ENCODE measurements at places on chromosomes 3 and 15.
A peak's percentile ranks its signal among the peaks of the same experiment; 100 is the strongest.

DNA sequence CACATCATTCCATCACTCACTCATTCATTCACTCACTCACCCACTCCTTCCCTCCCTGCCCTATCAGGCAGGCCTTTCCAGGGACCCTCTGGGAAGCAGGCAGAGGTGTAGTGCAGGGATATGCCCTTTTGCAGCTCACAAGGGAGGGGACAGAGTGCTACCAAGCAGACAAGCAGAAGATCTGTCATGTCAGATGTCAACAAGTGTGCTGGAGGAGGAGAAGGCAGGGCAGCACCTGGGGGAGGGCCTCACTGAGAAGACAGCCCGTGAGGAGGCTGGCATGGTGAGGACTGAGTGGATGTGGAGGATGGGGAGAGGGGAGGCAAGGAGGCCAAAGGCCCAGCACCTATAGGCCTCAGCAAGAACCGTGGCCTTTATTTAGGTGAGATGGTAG is 15.3 kb downstream of the ABTB1 start:
- no peak for DNase-seq

DNA sequence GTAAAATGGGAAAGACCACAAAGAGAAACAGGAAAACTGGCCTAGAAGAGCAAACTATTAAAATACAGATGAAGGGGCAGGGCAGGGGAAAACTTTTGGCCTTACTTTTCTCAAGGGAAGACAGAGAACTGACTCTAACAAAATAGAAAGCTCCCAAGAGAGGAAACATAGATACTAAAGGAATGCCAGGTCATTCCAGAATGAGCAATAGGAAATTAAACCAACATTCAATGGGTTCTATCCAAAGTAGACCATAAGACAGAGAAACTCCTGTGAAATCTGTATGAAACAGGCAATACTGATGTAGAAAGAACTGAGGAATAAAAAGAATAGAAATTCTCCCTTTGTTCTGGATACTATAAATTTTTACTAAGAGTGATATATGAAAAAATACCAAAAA is 491.8 kb downstream of the MECOM start:
- DNase-seq = no peak

GRCh38 chr3:171347301-171348039 is 112.7 kb downstream of the TNIK start:
- no peak for DNase-seq

DNA sequence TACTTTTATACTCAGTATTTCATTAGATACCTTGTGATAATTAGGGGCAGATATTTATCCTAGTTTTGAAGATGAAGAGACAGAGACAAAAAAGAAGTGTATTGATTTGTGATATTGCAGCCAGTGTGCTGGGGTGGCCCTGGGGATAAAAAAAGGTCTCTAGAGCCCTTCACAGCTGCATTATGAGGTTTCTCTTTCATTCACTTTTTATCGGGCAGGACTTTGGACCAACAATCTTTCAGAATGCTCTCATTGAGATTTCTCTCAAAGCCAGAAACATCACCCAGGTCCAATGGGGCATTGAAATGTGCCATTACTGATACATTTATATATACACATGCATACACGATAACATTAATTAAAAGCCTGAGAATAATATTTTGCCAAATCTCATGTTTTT is 20.5 kb upstream of the SELENOT start:
- DNase-seq = no peak

DNA sequence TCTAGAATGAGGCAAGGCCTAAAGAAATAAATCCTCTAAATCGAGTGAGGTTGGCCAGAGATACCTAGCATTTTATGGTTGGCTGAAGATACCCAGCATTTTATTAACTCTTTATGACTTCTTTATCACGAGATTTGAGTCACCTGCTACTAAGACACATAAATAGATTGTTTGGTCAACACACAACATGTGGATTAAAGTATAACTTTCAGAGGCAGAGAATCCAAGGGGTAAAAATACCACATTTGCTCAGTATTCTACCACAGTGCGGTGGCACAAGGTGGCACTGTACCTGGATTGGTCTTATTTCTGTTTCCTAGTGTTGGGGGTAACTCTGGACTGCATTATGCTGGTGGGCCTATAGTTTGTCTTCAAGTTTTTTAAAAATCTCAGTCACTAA is 27.0 kb upstream of the VILL start:
- DNase-seq = no peak

DNA sequence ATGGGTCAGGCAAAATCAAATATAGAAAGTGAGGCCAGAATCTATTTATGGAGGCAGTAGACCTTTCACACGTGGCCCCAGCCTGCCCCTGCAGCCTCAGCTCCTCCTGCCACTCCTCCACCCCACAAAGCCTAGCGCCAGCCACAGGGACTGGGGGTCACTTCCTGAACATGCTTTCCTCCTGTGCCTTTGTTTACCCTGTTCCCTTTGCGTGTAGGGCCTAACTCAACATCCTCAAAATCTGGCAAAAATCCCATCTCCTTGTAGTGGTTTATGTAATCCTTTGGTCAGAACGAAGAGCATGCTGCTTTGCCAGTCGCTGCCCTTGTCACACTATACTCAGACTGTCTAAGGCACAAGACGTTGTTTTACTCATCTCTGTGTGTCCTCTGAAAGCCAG is 39.6 kb downstream of the KBTBD12 start:
- peak; percentile 18 for DNase-seq

DNA sequence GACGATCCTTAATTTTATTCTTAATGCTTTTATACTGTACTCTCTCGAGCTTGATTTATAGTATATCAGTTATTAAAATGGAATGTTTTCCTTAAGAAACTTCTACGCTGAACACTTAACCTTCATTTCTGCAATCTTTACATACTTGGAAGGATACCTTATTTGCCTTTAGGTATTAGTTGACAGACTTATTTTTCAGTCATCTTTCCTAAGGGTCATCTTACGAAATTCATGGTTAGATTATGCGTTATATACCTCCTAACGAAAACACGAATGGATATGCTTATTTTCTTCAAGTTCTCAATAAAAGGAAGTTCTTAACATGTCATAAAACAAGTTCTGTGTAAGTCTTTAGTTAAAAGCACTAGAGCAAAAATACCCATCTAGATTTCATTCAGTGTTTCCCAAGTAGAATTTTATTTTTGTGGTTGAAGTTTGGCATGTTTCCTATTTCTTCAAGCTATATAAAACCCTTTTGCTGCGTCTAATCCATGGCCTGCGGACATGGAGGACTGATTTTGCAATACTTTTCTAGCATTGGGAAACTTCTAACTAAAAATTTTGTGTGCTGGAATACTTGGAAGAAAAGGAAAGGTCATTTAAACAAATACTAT is 231.3 kb downstream of the TP63 start:
- DNase-seq = no peak

DNA sequence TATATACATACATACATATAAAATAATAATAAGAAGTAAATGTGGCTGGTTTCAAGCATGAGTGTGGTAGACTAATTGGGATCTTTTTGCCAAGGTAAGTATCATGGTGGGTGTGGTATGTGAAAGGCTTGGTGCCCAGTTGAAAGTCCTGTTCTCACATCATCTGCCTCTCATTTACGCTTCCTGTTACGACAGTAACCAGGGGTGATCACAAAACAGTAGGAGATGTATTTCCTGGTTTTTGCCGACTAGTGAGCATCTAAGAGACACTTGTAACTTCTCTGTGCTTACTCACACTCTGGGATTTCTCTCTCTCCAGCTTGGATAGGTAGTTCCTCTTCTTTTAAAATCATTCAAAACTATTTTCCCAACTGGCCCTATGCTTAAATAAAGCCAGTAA is 1028.3 kb upstream of the NR2F2 start:
- DNase-seq = no peak

GRCh38 chr3:73509066-73509465 is 115.7 kb downstream of the PDZRN3 start:
- DNase-seq = no peak

DNA sequence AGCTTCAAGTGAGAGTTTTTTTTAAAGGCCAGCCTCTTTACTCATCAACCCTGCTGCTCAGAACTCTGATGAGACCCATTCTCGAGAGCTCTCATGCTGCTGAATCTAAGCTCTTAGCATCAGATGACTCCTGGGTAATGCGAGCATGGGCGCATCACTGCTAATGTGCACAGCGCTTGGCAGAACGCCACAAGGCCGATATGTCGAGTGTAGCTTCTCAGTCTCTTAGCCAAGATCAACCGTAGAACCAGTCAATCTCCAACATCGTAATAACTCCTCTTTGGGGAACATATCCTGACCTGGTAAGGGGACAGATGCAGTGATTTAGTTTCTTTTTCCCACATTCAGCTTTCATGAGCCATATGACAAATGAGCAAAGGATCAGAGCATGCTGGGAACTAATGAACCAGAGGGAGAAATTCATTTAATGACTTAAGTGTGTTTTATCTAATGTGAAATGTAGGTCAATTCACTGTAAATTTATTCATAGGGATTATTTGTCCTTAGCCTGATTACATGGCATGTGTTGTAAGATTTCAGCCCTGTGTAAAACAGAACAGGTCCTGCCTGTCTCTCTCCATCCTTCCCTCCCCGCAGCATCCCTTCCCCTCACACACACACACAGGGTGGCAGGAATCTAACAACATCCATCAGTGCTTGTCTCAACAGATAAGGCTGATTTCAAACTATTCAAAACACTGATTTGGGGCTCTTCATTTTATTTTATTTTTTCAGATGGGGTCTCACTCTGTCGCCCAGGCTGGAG is 195.4 kb upstream of the C2CD4B start:
- no peak for DNase-seq

GRCh38 chr3:42473083-42473932 is 29.1 kb upstream of the VIPR1 start:
- no peak for DNase-seq

GRCh38 chr3:48013288-48013980 is 2.8 kb downstream of the MAP4 start:
- DNase-seq = no peak

- no peak for DNase-seq
Observed at GRCh38 chr3:151878465-151878864, 5.0 kb downstream of the SUCNR1 start.

GRCh38 chr3:60085649-60086048 is 1035.8 kb upstream of the CFAP20DC start:
- DNase-seq = no peak

DNA sequence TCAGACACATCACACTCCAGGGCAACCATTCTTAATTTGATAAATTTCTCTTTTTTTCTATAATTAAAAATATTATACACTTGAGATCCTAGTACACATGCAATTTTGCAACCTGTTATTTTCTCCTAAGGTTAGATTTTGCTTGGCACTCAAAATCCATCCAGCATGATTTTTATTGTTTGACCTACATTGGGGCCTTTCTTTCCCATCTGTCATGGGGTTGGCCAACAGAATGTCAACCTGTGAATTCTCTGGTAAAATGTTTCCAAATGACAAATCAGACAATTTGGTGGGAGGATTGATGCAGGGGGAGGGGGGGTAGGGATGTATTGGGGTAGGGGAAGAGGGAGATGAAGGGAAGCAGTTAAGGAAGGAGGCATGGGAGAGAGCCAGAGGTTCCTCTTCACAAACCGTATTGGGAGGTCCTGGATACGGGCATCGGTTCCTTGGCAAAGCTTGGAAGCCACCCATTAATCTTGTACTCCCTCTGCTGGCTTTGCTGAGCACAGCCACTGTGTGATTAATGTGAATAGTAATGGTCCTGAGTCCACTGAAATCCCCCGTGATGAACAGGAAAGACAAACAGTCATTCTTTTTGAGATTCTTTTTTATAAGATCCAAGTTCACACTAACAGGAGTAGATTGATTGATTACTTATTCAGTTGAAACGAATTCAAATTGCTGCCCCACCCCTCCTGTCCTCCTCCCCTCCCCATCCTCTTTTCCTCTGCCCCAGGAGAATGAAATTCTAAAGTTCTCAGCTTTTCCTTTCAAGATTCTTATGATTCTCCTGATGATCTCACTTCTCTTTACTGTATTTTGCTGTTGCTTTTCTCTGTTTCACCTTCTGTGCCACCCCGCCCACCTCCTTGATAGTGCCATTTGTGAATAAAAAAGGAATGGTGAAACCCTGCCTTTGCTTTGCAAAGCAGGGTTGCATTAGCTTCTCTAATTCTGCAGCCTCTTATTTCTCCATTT is 82.2 kb upstream of the SLC25A26 start:
- peak; percentile 1 for DNase-seq

GRCh38 chr15:83327041-83327440 is 42.6 kb upstream of the BNC1 start:
- DNase-seq = no peak

DNA sequence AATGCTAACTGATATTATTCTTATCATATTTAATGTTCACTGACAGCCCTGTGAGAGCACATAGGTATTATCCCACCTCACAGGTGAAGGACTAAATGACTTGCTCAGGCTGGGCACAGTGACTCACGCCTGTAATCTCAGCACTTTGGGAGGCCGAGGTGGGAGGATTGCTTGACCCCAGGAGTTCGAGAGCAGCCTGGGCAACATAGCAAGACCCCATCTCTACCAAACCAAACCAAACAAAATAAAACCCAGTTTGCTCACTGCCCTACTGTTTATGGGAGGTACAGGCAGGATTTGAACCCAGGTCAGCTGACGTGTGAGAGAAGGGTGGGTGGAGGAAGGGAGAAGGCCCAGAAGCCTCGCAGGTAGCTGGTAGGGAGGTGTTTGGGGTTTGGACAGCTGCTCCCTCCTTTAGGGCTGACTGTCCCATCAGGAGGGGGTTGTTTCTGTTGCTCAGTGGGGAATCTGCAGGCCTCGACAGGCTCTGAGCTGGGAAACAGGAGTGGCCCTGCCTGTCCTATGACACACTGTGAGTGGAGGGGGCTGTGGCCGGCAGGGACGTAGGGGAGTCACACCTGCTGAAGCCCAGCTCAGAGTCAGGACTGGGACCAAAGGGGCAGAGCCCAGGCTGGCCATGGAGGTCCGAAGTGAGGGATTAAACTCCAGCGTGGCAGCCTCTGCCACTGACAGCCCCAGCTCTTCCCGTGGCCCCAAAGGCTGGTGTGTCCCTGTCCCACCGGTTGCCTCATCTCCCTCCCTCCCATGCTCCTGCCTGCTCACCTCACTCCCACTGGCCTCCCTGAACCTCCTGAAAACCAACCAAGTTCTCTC is 25.3 kb downstream of the BHLHE40 start:
- no peak for DNase-seq

GRCh38 chr3:45029661-45030060 is 3.6 kb downstream of the CLEC3B start:
- DNase-seq = no peak

- DNase-seq = no peak
Observed at GRCh38 chr3:191260431-191261303, 61.6 kb downstream of the OSTN start.

- no peak for DNase-seq
Observed at GRCh38 chr3:9669720-9670432, 20.6 kb downstream of the MTMR14 start.
